ENCODE measurements at places on chromosomes 16 and 17. TPM values are rescaled to one million over a fixed set of nuclear protein-coding genes. Genes with fewer than 3 reads are reported as not detected.

The CSH1 gene
- total RNA-seq, result not detected

The MT1F gene
- not detected for total RNA-seq

The DHRS7C gene
- not detected for total RNA-seq

The CRHR1 gene
- not detected for total RNA-seq

The MYH11 gene
- not detected for total RNA-seq

The OTOP2 gene
- not detected for total RNA-seq

The MINK1 gene
- 33.8 TPM for total RNA-seq

The DPEP2 gene
- total RNA-seq, result not detected

The TLCD2 gene
- total RNA-seq, result 3.1 TPM

The GAST gene
- total RNA-seq, result not detected

The KRTAP4-6 gene
- not detected for total RNA-seq

The CCL7 gene
- total RNA-seq, result not detected

The EPN3 gene
- total RNA-seq, result not detected

The TBC1D3C gene
- not detected for total RNA-seq

The ENPP7 gene
- not detected for total RNA-seq

The USP6 gene
- not detected for total RNA-seq

The TAT gene
- total RNA-seq, result not detected

Data from A375 (cell line).